ENCODE measurements at places on chromosomes 12 and 14. TPM values are rescaled to one million over a fixed set of nuclear protein-coding genes. Genes with fewer than 3 reads are reported as not detected.

DNA sequence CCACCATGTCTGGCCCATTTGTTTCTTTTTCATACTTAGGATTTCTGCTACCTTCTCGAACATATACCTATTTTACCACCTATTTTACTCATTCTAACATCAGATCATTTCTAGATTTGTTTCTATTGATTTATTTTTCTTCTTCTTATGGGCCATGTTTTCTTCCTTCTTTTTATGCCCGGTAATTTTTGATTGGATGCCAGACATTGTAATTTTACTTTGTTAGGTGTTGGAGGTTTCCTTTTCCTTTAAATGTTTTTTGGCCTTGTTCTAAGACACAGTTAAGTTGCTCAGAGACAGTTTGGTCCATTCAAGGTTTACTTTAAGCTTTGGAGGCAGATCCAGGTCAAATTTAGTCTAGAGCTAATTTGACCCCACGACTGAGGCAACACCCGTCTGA is 14.7 kb upstream of the BEGAIN start:
- no peak for DNase-seq

DNA sequence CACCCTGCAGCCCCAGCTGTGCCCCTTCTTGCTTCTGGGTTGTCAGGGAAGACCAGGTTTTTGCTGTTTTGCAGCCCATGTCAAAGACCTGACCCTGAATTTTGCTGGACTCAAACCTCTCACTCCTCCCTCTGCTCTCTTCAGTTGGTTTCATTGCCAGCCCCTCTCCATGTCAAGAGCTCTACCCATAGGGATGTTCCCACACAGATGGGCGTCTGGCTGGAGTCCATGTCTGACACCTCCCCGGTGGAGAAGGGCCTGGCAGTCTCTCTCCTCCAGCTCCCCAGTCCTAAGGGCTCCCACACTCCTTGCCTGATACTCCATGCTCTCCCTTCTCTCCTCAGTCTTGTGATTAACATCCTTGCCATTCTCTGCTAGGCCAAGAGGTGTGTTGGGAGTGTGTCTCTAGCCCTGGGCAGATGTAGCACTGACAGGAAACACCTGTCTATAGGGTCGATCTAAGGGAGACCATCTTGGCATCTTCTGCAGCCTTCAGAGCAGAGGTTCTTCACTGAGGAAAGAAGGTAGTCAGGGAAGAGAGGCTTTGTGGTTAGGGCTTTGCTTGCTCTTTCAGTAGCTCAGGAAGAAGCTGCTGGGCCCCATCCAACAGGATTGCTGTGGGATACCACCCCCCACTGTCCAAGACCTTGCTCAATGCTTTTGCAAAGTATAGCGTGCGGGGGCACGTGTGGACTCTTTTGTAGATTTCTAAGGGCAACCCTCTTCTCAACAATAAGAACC is 4.7 kb downstream of the ASIC1 start:
- DNase-seq: no peak

GRCh38 chr14:97311411-97311810 is 514.2 kb downstream of the VRK1 start:
- DNase-seq: no peak

GRCh38 chr12:95351748-95352147 is 122.2 kb upstream of the METAP2 start:
- no peak for DNase-seq

DNA sequence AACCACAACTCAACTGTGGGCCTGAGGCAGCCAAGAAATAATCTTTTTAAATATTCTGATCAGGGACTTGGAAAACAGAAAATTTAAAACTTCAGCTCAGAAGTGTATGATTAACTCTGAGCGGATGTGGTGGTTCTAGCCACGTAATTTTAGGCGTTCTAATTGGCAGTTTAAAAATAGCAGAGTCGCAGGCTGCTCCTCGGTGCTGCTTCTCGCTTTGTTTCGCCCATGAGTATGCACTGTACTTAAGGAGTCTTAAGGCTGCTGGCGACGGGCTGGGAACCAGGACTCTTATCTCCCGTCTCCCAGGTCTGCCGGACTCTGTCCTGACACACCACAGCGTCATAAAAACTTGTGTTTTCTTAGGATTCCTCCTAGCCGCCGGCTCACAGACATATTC is 113.4 kb upstream of the PELI2 start:
- peak; percentile 53 for DNase-seq

GRCh38 chr12:21444193-21445146 is 7.0 kb downstream of the PYROXD1 start:
- no peak for DNase-seq

- DNase-seq: no peak
These were observed 619.8 kb upstream of the TBX3 start for GRCh38 chr12:115303723-115304309.

DNA sequence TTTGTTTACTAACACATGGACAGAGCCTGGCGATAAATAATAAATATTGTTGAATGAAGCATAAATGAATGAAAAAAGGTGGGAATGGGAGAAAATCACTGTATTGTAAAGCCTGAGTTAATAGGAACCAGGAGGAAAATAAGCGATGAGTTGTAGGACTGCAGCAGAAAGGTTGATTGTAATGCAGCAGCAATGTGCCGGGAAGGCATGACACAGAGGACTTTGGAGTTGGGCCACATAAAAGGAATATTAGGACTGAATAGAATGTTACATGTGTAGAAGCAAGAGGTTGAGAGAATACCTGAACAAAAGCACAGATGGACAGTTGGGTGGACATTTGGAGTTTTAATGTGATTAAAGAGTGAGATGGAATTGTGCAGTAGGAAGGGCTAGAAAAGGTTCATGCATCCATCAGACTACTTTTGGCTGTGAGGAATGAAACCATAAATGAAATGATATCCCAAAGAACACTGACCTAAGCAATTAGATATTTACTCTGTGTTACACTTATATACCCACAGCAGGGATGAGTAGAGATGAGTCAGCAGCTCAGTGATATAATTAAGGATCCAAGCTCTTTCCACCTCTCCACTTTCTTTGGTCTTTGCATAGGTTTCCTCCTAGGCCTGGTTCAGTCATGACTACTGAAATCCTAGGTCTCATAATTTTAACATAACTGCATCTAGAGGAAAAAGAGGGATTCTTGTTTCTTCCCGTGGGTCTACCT is 55.4 kb downstream of the CCER1 start:
- no peak for DNase-seq

- no peak for DNase-seq
These were observed 704.3 kb upstream of the FLRT2 start for GRCh38 chr14:84825481-84826251.

GRCh38 chr14:103516426-103517173 is 6.0 kb downstream of the CKB start:
- no peak for DNase-seq

GRCh38 chr12:28878629-28879028 is 270.4 kb upstream of the FAR2 start:
- DNase-seq: no peak

DNA sequence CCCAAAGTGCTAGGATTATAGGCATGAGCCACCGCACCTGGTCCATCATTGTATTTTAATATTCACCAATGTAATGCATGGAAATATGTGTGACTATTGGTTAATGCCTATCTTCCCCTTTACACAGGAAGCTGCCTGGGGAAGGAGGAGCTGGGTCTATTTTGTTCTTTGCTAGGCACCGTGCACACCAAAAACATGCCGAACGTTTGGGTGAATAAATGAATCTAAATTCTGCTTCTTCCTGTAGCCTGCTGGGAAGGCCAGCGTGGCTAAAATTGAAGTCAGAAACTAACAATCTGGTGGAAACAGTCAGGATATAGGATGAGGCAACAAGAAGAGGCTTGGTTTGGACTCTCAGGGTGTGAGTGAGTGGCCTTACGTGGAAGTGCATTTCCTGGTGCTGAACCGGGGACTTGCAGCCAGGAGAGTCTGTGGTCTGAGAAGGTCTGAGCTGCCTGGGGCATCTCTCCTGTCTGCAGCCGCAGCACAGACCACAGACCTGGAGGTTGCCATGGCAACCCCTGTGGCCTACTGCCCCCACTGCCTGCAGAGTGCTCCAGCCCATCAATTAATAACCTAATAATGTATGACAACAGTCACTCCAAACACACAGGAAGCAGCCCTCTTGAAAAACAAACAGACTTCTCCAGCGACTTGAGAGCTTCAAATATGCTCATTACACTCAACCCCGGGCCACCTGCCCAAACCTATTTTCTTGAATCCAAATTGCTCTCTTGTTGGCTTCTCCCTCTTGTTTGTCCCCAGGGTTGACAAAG is 5.5 kb upstream of the GPR68 start:
- DNase-seq: peak; percentile 65

GRCh38 chr14:31071151-31071550 is 45.0 kb upstream of the STRN3 start:
- DNase-seq: no peak

GRCh38 chr12:102564026-102564425 is 83.7 kb upstream of the IGF1 start:
- no peak for DNase-seq

DNA sequence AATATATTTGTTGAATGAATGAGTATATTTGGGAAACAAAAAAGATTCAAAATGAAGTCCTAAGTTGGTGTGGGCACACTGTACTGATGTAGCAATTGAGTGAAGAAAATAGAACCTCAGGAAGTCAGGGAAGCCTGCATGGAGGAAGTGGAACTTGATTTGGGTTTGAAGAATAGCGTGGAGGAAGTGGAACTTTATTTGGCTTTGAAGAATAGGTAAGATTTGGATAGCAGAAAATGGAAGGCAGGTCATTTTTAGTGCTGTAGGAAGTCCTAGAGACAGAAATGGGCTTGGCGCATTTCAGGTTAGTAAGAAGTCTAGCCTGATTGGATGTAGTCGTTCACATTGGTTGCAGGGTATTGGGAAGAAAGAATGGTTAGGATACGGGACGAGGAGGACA is 5.4 kb downstream of the C12orf75 start:
- no peak for DNase-seq

- DNase-seq: no peak
These were observed 41.2 kb downstream of the SLC38A1 start for GRCh38 chr12:46227616-46228015.

DNA sequence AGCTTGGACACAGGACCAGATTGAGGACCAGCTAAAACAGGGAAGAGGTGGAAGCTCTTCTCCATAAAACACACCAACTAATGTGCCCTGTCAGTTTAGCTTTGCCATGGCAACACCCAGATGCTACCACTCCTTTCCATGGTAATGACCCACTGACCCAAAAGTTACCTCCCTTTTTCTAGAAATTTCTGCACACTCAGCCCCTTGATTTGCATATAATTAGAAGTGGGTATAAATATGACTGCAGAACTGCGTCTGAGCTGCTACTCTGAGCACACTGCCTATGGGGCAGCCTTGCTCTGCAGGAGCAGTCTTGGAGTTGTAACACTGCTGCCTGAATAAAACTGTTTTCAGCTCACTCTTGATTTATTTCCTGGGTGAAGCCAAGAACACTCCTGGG is 3.2 kb upstream of the TDG start:
- no peak for DNase-seq

GRCh38 chr12:123986374-123986965 is 13.5 kb downstream of the ZNF664 start:
- no peak for DNase-seq

GRCh38 chr12:21276826-21277225 is 57.9 kb downstream of the SLCO1A2 start:
- no peak for DNase-seq

GRCh38 chr12:49949866-49950265 is 671 bp upstream of the AQP2 start:
- DNase-seq: no peak

DNA sequence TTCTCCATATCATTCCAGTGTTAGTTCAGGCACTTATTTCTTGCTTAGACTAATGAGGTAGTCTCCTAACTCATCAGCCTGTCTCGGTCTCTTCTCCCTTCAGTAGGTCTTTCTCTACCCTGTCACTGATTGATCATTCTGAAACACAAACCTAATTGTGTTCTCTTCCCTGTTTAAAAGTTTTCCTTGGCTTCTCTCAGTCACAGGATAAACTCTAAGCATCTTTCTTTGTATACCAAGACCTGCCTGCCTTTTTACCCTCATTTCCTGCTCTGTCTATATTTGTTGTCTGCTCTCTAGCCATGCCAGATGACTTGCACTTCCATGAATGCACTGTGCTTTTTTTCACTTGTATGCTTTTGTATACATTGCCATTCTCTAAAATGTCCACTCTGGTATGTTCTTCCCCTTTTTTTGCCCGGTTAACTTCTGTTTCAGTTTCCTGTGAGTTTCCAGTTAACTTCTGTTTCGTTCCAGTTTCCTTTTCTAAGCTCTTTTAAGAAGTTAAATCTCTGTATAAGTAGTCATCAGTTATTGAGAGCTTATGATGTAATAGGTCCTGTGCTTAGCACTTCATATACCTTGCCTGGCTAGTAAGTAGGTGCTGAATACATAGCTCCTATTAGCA is 12.8 kb downstream of the DIP2B start:
- no peak for DNase-seq

DNA sequence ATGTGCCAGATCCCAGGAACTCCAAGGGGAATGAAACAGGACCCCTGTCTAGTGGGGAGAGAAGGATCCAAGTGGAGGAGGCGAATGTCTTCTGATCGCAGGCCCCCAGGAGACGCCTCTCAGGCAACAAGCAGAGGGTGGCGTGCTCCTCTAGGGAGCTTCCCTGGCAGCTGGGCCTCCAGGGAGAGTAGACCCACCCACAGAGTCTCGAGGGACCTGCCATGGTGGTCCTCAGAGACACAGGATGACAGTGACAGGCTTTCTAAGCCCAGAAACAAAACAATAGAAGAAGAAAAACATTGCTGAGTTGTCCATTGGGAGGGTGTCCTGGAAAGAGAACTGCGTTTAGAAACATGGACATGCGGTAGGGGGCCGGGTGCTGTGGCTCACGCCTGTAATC is 140.6 kb upstream of the MAP1LC3B2 start:
- DNase-seq: no peak

DNA sequence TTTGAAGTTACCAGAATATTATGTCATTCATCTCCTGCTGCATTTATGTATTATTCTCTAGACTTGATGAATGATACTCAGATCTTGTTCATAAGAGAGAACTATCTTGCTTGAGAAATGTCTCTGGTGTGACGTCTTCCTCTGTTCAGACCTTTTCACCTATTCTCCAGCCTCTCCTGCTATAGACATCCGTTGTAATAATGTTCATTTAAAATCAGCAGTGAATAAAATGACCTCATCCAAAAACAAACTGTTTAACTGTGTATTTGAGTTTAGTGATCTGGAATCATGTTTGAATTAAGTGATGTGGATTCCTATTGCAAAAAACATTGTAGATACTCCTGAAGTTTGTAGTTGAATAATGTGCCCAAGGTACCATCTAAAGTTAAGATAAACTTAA is 487.1 kb downstream of the PCNX1 start:
- DNase-seq: no peak

- DNase-seq: peak; percentile 73
These were observed 125.8 kb upstream of the AVPR1A start for GRCh38 chr12:63276537-63277365.

The LETMD1 gene
- total RNA-seq: 80.0 TPM

The EIF2S3B gene
- total RNA-seq: 0.92 TPM

The SELPLG gene
- 2.4 TPM for total RNA-seq

The ZDHHC22 gene
- not detected for total RNA-seq

The POTEM gene
- total RNA-seq: not detected

The STXBP6 gene
- total RNA-seq: 37.1 TPM

The ARG2 gene
- 1.2 TPM for total RNA-seq

The CAPZA3 gene
- total RNA-seq: not detected

The PRPF39 gene
- total RNA-seq: 148 TPM

The RPGRIP1 gene
- not detected for total RNA-seq

The GLIPR1L2 gene
- total RNA-seq: not detected
